ENCODE measurements at places on chromosomes 1 and 21.

DNA sequence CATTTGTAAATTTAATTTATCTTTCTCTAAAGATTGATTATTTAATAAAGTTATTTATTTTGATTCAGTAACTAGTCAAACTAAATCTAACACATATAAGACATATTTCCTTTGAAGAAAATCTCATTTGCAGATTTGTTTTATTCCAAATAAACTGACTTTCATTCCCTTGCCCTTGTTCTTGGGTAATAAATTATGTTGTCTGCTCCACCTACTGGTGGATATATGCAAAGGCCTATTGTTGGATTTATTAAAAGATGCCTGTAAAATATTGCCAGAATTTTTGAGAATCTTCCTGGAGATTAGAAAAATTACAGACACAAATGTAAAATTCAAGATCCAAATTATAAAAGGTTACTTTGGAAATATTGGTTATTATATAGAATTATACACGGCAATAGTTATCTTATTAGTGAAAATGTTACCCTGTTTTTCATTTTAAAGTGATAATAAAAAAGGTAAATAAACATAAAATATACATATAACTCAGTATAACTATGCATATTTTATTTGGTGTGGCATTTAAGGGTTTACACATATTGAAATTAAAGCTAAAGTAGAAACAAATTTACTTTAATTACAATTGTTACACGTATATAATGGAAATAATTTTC lies 116.1 kb downstream of the SPATA17 start:
- peak; percentile 26 for DNase-seq

DNA sequence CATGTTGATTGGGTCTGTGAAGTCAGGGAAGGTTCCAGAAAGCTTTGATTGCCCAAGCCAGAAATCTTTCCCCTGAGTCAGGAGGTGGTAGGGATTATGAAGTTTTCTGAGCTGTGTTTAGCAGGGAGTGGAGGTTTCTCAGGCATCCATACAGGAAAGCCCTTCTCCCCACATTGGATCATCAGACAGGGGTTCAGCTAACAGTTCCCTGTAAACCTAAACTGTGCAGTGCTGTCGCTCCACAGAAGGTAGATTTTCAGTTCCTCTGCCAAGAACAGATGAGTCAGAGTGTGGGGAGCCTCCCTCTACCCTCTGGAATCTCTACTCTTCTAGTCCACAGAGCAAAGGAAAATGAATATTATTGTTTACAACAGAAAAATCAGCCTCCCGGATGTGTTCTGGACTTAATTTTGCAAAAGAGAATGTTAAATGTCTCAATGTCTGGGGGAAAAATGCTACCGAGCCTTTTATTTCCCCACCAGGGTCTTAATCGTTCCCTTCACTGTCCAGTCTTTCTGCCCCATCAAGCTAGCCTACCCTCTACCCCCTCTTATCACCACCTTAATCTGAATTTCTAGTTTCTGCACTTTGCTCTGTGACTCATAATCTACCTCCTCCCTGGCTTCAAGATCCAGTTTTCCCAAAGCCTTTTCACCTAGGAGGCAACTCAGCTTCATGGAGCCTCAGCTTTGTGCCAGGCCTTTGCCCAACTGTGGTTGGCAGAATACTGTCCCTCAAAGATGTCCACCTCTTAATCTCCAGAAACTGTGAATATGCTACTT lies 355.6 kb downstream of the PRDM2 start:
- no peak for DNase-seq

- DNase-seq, result no peak
These were observed 26.8 kb upstream of the CLSTN1 start for GRCh38 chr1:9850442-9851162.

GRCh38 chr1:36092166-36092797 lies 3.6 kb downstream of the ADPRS start:
- no peak for DNase-seq

DNA sequence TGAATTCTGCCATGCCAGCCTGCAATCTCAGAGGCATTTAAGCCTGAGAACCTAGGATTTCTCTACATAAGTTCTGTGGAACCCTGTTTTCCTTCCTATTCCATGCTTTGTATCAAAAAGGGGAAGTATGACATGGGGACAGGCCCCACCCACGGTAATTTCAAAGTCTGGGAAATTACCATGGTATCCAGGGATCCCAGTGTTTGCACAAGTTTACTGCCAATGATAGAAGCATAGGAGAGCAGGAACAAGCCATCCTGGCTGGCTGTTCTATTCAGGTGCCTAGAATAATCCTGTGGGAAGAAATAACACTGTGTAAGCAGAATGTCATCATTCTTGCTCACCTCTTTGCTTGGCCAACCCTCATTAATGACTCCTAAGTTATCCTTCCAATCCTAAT lies 53.8 kb upstream of the ATP1B1 start:
- no peak for DNase-seq

DNA sequence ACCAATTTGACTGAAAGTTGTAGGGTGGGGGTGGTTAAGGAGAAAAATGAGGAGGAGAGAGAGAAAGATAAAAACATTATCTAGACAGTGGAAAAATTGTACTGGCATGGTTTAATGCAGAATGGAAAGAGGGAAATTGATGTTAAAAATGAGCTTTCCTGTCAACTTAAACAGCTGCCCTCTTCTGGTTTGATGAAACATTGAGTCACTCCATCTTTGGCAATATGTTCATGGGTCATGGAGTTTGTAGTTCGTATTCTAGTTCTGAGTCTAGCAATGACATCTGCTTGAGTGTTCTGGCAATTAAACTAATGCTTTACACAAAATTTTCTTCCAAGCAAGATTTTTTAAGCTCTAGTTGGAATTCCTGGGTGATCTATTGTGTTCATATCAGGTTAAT lies 9.6 kb downstream of the ZNF648 start:
- DNase-seq, result no peak

DNA sequence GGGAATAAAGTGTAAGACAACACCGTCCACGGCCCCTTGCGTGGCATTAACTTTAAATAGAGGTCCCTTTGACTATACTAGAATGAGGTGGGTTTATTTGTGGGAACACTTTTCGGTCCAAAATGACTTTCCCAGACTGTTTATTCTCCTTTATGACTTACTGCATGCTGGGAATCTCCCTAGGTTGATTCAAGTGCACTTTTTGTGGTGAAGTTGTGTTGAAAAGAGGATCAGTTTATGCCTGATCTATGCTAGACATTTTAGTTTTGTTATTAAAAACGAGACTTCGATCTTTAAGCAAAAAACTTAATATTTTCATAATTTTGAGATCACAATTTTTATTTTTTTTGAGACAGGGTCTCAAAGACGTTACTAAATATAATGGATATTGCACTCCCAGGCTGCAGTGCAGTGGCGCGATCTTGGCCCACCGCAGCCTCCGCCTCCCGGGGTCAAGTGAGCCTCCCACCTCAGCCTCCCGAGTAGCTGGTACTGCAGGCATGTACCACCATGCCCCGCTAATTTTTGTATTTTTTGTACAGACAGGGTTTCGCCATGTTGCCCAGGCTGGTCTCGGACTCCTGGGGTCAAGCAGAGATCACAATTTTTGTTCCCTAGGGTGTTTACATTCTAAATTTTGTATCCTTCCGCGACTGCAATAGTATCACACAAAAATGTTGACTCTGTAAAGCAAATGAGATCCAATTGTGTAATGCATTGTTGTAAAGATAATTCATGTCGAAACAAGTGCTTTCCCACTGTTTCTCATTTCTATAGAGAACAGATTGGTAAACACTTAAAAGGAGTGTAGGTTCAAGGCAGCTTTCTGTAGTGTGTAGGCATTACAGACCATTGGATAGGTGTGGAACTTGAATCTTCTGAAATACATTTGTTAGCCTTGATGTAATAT lies 1.6 kb downstream of the CDC42 start:
- peak; percentile 1 for DNase-seq

DNA sequence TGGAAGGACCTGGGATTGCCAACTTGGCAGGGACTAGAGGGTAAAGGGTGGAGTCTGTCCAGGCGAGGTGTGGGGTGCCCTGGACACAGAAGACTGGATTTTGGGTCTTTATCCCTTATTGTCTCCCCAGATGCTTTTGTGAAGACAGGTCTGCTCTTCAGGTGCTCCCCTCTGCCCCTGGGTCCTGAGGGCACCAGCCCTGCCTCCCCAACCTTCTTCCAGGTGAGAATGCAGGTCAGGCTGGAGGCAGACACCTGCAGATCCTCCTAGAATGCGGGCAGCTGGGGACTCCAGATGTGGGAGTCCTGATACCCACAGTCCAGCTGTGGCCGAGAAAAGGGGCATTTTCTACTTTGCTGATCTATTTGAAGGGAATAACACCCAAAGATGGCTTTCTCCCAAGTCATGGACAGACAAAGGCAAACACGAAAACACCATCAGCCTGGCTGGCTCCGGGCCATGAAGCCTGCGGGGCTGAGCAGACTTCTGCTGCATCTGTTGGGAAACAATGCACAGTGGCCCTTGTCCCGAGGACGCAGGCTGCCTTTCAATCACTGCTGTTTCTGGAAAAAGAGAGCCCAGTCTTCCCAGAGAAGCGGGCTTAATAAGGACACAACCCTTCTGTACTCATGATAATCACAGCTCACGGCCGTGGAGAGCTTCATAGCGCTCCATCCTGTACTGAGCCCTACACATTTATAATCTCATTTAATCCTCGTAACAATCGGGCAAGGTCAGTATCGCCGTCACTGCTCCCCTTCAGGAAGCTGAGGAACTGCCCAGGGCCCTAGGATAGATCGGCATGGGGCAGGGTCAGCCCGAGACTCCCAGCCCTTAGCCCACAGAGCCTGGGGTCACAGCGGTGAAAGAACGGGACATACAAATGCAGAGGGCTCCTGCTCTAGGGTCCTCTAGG lies 62.0 kb upstream of the ABCG1 start:
- DNase-seq, result no peak

- no peak for DNase-seq
These were observed 1.6 kb upstream of the CTSK start for GRCh38 chr1:150809651-150810050.

GRCh38 chr1:234091876-234092275 lies 187.4 kb downstream of the SLC35F3 start:
- DNase-seq, result no peak

DNA sequence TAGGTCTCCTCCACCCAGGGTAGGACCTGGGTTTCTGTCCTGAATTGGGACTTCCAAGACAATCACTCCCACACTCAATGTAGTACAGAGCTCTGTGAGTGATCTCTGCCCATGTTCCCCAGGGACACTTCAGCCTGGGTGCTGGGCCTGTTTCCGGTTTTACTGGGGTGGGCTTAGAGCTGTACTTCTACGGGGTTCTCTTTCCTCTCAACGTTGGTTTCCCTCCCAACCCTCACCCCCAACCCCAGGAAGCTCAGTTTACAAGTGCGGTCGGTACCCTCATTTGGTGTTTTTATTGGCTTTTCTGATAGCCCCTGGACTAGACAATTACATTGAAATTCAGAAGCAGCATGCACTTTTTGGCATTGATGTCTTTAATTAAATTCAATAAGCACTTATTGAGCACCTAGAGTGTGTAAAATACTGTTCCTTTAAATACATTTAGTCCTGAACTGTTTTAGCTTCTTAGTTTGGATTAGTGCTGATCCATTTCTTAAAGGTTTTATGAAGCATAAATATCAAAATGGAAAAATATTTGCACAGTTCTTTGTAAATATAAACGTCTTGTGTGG lies 542 bp upstream of the XPR1 start:
- DNase-seq, result no peak

DNA sequence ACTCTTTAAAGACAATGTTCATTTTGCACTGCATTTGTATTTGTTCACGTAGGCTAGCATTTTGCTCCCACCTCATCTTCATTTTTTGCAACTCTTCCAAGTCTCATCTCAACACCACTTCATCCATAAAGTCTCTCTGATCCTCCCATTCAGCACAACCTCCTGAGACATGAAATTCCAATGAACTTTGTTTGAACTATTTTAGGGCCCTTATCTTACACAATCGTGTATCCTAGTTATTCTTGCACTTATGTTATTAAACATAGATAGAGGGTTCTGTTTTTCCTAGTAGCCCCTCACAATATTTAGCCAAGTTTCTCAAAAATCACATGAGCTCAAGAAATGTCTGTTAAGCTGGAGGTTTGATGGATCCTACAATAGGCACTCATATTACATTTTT lies 500.5 kb upstream of the ADAMTS5 start:
- DNase-seq, result no peak

DNA sequence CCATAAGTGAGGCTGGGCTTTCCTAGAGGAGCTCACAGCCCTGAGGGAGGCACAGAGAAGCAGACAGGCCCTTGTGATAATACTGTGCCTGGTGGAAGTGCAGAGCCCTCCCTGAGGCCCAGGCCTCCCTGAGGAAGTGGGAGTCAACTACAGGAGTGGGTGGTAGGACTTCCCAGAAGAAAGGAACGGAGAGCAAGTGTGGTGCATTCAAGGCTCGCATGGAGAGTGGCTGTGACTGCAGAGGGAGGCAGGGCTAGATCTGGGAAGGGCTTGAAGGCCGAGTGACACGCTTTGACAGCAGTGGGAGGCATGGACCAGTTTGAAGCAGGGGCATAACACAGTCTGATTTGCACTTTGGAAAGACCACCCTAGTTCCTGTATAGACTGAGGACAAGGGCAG lies 37.3 kb downstream of the AZIN2 start:
- no peak for DNase-seq

DNA sequence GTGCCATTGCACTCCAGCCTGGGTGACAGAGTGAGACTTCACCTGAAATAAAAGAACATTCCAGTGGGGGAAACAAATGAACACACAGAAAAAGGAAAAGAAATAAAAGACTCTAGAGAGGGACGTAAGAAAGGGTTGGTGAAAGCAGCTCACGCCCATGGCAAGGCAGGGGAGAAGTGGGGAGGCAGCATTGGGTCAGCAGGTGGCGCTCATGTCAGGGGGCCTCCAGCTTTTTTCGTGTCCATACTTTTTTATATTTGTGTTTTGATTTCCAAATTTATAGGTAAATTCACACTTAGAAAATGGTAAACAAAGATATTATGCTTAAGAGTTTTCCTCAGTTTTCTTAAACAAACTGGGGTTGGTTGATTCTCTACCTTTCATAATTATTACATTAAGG lies 45.5 kb downstream of the VPS13D start:
- DNase-seq, result no peak

- no peak for DNase-seq
These were observed 87.3 kb downstream of the ZBTB18 start for GRCh38 chr1:244138399-244138798.

- no peak for DNase-seq
These were observed 144.6 kb downstream of the GALNT2 start for GRCh38 chr1:230211436-230212145.

DNA sequence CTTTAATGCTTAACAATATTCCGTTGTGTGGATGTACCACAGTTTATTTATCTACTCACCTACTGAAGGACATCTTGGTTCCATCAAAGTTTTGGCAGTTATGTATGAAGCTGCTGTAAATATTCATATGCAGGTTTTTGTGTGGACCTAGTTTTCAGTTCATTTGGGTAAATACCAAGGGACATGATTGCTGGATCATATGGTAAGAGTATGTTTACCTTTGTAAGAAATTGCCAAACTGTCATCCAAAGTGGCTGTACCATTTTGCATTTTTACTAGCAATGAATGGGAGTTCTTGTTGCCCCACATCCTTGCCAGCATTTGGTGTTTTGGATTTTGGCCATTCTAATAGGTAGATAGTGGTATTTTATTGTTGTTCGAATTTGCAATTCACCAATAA lies 10.0 kb downstream of the ZSCAN20 start:
- no peak for DNase-seq

All from NCI-H748 treated with DMSO at 0.1 percent for 48 hours (cell line).